ENCODE measurements at places on chromosomes 12 and 14. TPM values are rescaled to one million over a fixed set of nuclear protein-coding genes. Genes with fewer than 3 reads are reported as not detected.
A peak's percentile ranks its signal among the peaks of the same experiment; 100 is the strongest.

GRCh38 chr14:53537422-53538315, 384.5 kb upstream of the DDHD1 start:
- no peaks in the 10 kb centered on the region for H3K27me3 ChIP-seq
- peaks cover 8% of the 10 kb centered on the region for H3K4me1 ChIP-seq
- no peak overlapping the region for H3K4me3 ChIP-seq
- no peak for DNase-seq

DNA sequence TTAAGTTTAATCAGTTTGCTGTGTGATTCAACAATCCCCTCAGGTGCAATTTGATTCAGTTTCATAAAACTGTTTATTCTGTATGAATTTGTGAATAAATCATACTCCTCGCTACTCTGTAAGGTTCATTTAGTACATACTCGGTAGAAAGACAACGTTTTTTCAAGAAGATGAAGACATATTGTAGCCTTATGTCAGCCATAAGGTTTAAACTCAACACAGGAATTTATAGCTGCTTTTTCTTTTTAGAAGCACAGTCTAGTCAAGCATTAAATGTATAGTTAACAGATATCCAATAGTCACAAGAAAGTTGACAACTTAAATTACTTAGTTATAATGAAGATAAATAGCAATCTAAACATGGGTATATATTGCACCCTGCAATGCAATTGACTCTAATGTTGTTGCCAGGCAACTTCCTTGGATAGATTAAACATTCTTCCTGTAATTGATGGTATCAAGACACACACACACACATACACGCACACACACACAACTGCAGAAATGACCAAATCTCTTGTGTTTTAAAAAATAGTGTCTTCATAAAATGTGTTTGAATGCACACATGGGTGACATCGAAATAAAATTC, 151.5 kb upstream of the MGAT4C start:
- no peaks in the 10 kb centered on the region for H3K4me1 ChIP-seq
- no peak for DNase-seq
- H3K27me3 ChIP-seq, result no peaks in the 10 kb centered on the region
- no peaks in the 10 kb centered on the region for H3K36me3 ChIP-seq

GRCh38 chr12:110776410-110776809, 33.7 kb upstream of the PPP1CC start:
- H3K4me1 ChIP-seq, result no peaks in the 10 kb centered on the region
- H3K36me3 ChIP-seq, result no peaks in the 10 kb centered on the region
- DNase-seq, result no peak
- H3K27ac ChIP-seq, result no peak overlapping the region

The CFAP251 gene
- total RNA-seq, result 13.8 TPM

The C12orf54 gene
- not detected for total RNA-seq

DNA sequence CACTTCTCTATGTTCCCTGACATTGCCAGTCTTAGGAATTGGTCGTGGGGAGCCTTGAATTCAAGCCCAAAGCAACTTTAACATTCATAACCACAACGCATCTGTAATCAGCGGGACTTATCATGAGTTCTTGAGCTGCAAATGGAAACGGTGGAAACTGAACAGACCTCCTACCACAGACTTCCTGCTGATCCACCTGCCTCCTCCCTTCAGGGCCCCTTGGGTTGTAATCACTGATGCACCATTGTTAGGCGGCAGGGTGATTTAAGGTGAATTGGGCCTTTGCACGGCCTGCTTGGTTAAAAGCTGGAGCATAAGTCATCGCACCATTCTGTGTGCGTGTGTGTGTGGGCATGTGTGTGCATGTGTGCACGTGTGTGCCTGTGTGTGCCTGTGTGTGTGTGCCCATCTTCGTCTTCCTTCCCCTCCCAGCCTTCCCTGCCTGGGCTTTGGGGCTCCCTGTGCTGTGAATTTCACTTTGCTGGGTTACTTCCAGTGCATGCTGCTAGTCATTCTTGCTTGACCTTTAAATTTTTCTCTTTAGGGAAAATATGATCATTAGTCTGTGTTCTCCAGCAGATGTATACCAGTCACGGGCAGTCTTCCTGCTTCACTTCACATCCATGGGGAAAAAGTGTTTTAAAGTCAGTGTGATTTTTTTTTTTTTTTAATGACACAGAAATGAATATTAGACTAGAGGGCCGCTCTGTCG, 29.1 kb downstream of the CHST11 start:
- H3K4me1 ChIP-seq, result no peaks in the 10 kb centered on the region
- no peaks in the 10 kb centered on the region for H3K27me3 ChIP-seq
- no peak overlapping the region for H3K27ac ChIP-seq
- DNase-seq, result no peak
- H3K4me3 ChIP-seq, result no peak overlapping the region

- H3K36me3 ChIP-seq, result no peaks in the 10 kb centered on the region
- 0 out of 2 replicates have a peak, but pooled peaks cover 4% of the 10 kb centered on the region for H3K4me1 ChIP-seq
- H3K4me3 ChIP-seq, result no peak overlapping the region
- H3K27me3 ChIP-seq, result no peaks in the 10 kb centered on the region
- no peak overlapping the region for H3K27ac ChIP-seq
Observed at GRCh38 chr12:43289426-43289801, 262.6 kb downstream of the ADAMTS20 start.

The COX8C gene
- not detected for total RNA-seq

GRCh38 chr12:2195085-2195484, 142.3 kb downstream of the CACNA1C start:
- peaks cover 2% of the 10 kb centered on the region for H3K36me3 ChIP-seq
- H3K27ac ChIP-seq, result no peak overlapping the region
- no peak overlapping the region for H3K4me3 ChIP-seq

The TMCC3 gene
- 1.9 TPM for total RNA-seq

- DNase-seq, result peak; percentile 76
- H3K27me3 ChIP-seq, result no peaks in the 10 kb centered on the region
- H3K4me1 ChIP-seq, result peaks cover 5% of the 10 kb centered on the region
- peaks cover 47% of the 10 kb centered on the region for H3K36me3 ChIP-seq
- no peak overlapping the region for H3K27ac ChIP-seq
- H3K4me3 ChIP-seq, result no peak overlapping the region
Observed at GRCh38 chr12:57377103-57377840, 53.6 kb downstream of the R3HDM2 start.

DNA sequence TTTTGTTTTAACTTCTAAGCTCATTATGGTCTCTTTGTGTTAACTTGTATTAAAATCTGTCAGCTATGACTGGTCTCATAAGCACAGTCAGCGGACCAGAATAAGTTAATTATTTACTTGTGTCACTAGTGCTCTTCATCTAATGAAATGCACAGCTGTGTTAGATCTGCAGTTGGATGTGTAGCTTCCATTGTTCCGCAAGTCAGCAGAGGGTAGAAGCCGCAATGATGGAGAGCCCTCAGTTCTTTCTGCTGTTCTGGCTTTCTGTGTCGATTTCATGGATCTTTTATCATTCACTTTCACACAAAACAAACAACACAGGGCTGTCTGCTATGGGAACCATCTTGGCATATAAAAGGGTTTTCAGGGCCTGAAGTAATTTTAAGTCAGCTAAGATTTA, 89.3 kb upstream of the RFX4 start:
- H3K36me3 ChIP-seq, result peaks cover 15% of the 10 kb centered on the region
- DNase-seq, result no peak
- no peaks in the 10 kb centered on the region for H3K27me3 ChIP-seq
- no peak overlapping the region for H3K27ac ChIP-seq
- no peak overlapping the region for H3K4me3 ChIP-seq

DNA sequence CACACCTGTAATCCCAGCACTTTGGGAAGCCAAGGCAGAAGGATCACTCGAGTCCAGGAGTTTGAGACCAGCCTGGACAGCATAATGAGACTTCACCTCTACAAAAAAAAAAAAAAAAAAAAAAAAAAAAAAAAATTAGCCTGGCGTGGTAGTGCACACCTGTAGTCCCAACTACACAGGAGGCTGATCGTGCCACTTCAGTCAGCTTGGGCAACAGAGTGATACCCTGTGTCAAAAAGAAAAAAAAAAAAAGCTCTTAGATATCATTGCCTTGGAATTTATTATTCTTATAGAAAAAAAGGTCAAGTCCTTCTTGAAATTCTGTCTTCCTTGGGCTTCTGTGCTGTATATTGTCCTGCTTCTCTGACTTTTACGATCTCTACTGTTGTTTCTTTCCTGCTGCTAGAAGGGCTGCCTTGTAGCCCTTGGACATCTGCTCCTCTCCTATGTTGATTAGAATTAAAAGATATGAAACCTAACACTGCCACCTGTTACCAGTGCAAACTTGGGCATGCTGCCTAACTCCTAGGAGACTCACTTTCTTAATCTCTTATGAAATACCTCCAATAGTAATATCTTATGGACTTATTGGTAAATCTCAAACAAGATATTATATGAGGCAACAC, 5.7 kb downstream of the TMEM19 start:
- DNase-seq, result no peak
- no peak overlapping the region for H3K4me3 ChIP-seq
- H3K27me3 ChIP-seq, result no peaks in the 10 kb centered on the region

DNA sequence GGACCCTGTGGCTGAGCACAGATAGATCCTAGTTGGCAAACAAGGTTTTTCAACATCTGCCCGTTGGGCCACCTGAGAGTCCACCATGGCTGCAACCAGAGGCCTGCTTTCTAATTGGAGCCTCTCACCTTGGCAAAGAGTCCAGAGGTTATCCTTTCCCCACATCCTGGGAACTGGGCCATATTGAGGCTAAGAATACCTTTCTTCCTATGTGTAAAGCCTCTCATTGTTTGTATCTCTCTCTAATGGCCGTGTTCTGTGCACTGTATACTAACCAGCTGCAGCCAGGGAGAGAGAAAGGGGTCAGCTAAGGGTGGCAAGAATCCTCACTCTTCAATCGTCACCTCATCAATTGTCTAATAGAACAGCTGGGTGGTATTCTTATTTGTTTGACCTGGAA, 79.1 kb upstream of the ST8SIA1 start:
- H3K27ac ChIP-seq, result no peak overlapping the region
- H3K27me3 ChIP-seq, result no peaks in the 10 kb centered on the region
- no peaks in the 10 kb centered on the region for H3K4me1 ChIP-seq
- DNase-seq, result no peak
- H3K36me3 ChIP-seq, result no peaks in the 10 kb centered on the region
- no peak overlapping the region for H3K4me3 ChIP-seq

DNA sequence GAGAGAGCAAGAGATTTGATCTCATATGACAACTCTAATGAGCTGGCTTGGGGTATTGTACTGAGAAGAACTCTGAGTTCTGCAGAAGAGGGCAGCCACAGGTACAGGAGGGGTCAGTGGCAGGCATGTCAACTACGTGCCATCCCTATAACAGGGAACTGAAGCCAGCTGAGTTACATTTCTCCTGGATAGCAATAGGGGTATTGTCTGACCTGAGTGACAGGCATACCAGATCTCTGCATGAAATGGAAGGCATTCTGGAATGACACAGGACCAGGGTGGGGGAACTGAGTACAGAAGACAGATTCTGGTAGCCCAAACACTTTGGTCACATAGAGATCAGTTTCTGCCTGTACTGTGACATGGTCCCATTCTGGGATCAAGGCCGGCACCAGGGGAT, 35.8 kb downstream of the EFCAB11 start:
- DNase-seq, result no peak
- H3K27me3 ChIP-seq, result no peaks in the 10 kb centered on the region
- no peak overlapping the region for H3K27ac ChIP-seq
- no peaks in the 10 kb centered on the region for H3K36me3 ChIP-seq
- H3K4me3 ChIP-seq, result no peak overlapping the region

DNA sequence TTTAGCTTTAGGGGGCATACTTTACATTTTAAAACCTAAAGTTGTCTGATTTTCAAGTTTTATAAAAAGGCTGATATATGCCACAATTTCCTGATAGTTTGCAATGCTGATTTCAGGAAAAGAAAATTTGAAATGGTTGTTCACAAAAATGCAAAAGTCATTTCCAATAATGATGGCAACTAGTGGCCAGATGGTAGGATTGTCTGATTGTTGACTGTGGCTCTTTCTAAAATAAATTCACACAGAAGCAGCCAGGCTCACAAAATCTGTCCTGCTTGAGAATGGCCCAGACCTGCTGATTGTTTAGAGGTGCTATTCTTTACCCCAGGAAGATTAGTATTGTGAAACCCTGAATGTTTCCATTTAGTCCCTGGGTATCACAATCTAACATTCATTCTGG, 220.3 kb downstream of the NELL2 start:
- no peaks in the 10 kb centered on the region for H3K27me3 ChIP-seq
- H3K27ac ChIP-seq, result no peak overlapping the region
- DNase-seq, result no peak
- no peaks in the 10 kb centered on the region for H3K4me1 ChIP-seq

- H3K27me3 ChIP-seq, result no peaks in the 10 kb centered on the region
- H3K4me3 ChIP-seq, result no peak overlapping the region
- DNase-seq, result no peak
- no peaks in the 10 kb centered on the region for H3K4me1 ChIP-seq
Observed at GRCh38 chr14:61841145-61841544, 78.9 kb downstream of the SNAPC1 start.

DNA sequence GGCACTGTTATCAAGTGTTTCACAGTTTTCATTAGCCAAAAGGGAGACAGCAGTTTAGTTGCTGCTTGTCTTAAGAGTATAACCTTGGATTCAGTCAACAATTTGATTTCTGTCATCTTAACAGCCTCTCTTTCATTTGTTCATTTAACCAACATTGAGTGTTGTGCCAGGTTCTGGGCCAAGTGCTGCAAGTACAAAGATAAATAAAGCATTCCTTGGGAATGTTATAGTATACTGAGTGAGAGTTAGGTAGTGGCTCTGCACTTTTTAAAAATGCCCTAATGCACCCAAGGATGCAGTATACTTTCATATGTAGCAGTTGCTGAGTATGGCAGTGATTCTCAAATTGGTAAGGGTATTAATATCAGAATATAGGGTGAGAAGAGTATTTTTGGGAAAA, 15.4 kb downstream of the APAF1 start:
- no peak overlapping the region for H3K4me3 ChIP-seq
- peaks cover 59% of the 10 kb centered on the region for H3K36me3 ChIP-seq
- no peak for DNase-seq
- H3K27ac ChIP-seq, result no peak overlapping the region
- H3K4me1 ChIP-seq, result no peaks in the 10 kb centered on the region

The SIRT4 gene
- 0.60 TPM for total RNA-seq

DNA sequence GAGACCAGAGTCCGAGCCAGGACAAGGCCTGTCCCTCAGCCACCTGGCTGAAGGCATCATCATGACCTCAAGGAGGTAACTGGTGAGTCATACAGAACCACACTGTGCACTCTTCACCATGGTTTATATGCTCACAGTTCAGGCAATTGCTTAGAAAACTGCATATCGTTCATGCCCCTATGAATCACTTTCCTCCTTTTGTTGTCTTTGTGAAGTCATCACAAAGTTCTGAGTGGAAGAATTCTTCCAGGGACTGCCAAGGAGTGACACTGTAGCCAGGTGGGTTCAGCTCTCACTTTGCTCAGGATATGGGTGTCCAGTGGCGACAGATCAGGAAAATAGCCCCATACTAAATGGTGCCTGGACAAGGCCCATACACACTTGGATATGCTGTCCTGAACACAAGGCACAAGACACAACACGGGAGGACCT, 92.5 kb downstream of the DPF3 start:
- H3K36me3 ChIP-seq, result no peaks in the 10 kb centered on the region
- H3K27ac ChIP-seq, result peak overlapping the region; percentile 50

- H3K27me3 ChIP-seq, result no peaks in the 10 kb centered on the region
- no peak overlapping the region for H3K27ac ChIP-seq
- no peak for DNase-seq
- peaks cover 67% of the 10 kb centered on the region for H3K36me3 ChIP-seq
- H3K4me3 ChIP-seq, result no peak overlapping the region
Observed at GRCh38 chr14:58294201-58294600, 4.2 kb upstream of the ARID4A start.

- no peaks in the 10 kb centered on the region for H3K36me3 ChIP-seq
- H3K27ac ChIP-seq, result no peak within 1 kb of the TSS
- peaks cover 19% of the 10 kb centered on the region for H3K4me1 ChIP-seq
- H3K4me3 ChIP-seq, result peak within 1 kb of the TSS; percentile 35
Observed at GRCh38 chr12:71439613-71440344, at the start of gene LGR5. Gene LGR5 (plus strand): TSS chr12:71439798. CDS start chr12:71440081, 283 bp downstream.

All from SJSA1 (cell line).